GM13977 (cell line): ENCODE measurements at places on chromosomes 7 and 10.

DNA sequence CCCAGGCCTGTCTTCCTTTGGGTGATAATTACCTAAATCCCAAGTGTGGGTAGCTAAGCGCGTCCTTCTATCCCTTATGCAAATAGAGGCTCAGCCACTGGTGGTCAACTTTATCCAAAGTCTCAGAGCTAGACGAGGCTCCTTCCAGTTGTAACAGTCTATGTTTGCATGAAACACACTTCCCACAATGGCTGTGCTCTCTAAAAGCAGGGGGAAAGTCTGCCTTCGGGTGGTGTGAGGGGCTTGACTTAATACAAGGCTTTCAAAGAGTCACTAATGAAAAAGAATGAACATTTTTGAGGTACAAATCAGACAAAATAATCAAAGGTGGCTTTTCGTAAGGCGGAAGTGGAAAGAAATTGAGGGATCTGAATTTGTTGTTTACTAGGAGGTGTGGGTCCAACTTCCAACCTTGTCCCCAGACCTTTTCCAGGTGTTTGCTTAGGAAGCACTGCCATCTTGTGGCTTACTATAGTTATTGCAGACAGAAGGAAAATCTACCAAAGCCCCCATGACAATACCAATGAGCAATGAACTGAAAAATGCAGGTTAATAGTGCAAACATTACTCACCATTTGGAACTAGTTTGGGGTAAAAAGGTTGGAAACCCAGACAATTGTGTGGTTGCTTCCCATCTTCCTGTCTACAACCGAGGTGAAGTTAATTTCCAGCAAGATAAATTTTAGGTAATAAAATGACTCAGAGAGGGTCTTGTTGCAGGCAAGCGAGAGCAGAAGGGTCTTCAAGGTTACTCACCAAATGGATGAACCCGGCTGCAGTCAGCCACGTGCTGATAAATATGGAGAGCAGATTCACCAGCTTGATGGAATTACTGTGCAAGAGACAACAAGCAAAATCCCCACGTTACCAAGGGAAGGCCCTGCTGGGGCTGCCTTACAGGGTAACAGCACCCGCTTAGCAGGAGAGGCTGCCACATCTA lies 525.7 kb downstream of the KCNMA1 start:
- DNase-seq, result peak; percentile 56

DNA sequence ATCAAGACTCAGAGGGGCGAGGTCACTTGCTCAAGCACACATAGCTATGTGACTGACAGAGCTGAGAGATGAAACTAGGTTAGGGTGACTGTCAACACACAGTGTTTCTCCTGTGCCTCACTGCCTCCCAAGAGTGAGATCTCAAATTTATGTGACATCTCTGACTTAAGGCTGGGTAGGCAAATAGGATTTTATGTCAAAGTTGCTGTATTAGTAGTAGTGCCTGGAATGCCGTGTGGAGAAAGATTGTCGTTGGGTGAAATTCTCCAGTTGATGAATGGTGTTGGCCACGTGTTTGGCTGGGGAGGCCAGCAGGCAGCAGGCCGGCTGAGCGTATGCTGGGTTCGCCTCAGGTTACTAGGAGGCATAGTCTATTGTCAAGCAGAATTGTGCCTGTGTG lies 148.3 kb upstream of the BMPER start:
- no peak for DNase-seq

- no peak for DNase-seq
These were observed 59.3 kb upstream of the BMPER start for GRCh38 chr7:33845991-33846509.

DNA sequence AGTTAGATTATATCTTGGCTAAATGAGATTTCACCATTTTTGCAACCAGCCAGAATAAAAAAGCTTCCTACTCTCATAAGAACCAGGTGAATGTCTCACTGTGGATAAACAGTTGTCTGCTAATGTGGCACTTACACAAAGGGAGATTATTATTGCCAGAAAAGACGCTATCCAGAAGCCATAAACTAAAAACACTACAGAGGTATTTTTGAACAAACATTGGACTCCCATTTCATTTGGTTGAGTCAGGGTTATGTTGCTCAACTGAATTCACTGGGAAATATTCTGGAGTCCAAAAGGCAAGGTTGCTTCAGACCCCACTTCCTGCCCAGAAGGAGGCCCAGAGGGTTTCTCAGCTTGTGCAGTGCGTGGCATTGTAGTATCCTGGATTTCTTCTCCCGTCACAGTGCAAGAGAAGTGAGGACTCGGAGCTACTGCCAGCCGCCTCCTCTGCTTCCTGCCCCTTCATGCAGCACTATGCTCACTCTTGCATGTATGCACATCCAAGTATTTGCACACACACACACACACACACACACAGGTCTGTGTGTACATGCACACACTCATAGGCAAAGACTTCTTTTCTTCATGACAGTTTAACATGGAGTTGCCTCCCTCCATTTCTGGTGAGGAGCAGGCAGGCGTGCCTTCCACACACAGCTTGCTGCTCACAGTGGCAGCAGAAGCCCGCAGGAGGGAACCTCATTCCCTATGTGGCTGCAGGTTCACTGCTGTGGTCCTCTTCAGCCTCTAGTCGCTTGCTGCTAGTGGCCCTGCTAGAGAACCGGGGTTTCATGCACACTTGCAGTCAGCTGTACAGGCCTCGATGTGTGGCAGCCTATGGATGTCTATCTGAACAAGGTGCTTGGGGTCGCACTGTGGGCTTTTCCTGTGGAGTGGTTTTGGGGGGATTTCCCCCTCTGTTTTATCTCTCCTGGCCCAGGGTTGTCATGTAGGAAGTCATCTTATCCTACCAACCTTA lies 10.1 kb downstream of the DENND10 start:
- no peak for DNase-seq

GRCh38 chr10:3890602-3891352 lies 105.8 kb upstream of the KLF6 start:
- no peak for DNase-seq

- DNase-seq, result no peak
These were observed 61.3 kb downstream of the YKT6 start for GRCh38 chr7:44262031-44262430.

GRCh38 chr7:158613481-158613880 lies 25.9 kb upstream of the PTPRN2 start:
- DNase-seq, result peak; percentile 62

GRCh38 chr10:70542565-70542938 lies 60.0 kb downstream of the PRF1 start:
- no peak for DNase-seq

GRCh38 chr10:5442990-5443370 lies 30.6 kb downstream of the NET1 start:
- no peak for DNase-seq

GRCh38 chr7:38673795-38674194 lies 42.6 kb upstream of the AMPH start:
- DNase-seq, result no peak

- DNase-seq, result no peak
These were observed 164.9 kb downstream of the DGKI start for GRCh38 chr7:137681657-137682562.

DNA sequence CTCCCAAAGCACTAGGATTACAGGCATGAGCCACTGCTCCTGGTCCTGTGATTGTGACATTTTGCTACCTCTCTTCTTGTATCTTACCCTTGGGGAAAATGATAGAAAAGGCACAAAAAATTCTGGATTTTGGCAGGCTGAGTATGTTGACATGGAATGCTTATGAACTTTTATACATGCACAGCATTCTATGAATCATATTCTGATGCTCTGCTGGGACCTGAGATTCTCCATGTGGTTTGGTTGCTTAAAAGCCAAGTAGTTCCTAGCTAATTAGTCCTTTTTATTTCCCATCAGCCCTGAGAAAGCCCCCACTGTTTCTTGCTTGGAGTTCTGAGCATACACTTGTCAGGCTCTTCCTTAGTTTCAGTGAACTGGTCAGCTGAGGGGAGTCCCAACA lies 8.3 kb upstream of the KAZALD1 start:
- DNase-seq, result no peak

DNA sequence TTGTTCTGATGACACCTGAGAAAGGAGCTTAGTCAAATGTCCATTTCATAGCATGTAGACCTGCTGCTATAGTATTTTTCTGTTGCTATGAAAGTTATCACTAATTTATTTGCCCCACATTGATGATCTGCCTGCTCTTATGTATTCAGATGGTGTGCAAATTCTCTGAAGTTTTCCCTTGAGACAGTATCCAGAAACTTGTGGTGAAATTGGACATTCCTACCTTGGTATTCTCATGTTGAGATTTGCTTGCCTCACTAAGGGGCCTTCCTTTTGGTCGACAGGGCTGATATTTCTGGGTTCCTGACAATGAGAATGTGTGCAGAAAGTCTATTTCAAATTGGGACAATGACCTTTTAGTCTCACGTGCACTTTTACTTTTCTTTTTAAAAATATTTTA lies 253.2 kb upstream of the FZD8 start:
- DNase-seq, result no peak

DNA sequence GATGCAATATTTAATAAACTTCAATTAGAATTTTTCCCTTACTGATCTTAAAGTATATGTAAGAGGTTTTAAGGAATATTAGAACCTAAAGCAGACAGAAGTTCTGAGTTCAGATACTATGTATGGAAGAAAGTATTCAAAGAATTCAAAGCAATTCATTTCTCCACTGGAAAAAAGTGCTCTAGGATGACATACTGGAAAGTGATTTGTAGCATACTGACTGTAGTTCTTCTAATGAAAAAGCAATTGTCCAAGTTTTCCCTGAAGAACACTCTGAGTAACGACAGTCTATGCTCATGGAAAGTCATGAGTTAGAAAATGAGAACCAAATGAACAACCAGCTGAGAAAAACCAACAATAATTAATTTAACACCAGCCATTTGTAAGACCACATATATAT lies 180.8 kb upstream of the SLC26A5 start:
- no peak for DNase-seq

DNA sequence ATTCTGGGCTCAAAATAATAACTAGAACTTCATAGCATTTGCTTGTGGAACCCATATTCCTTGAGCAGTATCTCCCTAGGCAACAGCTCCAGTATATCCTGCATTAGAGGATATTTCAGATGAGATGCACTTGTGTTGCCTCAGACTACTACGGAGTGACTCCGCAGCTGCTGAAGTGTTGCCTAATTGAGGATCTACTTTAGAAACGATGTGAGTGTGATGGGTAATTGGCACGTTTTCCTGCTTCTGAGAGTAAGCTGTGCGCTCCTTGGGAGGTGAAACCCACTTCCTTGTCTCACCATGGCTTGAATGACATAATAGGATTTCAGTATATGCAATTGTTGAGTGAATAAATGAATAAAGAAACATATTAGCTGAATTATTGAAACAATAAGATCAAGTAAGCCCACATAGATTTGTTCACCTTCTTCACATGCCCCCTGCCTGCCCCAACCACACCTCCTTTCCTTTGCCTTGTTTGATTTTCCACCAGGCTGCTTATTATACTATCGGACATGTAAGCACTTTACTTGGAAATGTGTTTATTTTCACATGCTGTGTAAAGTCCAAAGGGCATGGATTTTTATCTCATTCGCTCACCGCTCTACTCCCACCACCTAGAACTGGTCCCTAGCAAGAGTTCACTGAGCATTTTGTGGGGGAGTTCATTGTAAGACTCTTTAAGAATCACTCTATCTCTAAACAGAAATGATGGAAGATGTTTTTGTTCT lies 303.8 kb downstream of the KCNMA1 start:
- DNase-seq, result no peak

DNA sequence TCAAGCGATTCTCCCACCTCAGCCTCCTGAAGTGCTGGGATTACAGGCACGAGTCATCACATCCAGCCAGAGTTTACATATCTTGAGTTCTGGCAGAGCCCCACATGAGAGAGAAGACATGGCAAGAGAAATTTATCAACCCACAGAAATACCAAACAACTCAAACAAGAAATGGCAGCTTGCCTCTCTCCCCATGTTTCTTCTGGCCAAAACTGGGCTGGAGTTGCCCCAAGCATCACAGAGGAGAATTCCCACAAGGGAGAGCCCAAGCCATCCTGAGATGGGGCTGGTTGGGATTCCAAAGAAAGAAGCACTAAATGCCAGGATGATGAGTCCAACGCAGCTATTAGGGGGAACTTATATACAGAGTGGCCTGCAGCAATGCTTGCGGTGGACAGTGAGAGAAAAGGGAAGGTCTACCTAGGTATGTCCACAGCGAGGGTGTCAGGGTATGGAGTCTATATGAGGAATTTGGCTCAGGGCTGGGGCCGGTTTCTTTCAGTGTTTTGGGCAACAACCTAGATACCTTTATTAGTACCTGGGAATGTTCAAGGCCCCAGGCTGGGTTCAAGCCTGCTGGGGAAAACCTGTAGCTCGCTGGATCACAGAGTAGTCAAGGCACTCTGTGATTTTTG lies 14.5 kb upstream of the PAX4 start:
- no peak for DNase-seq

GRCh38 chr10:122044713-122045112 lies 55.8 kb downstream of the TACC2 start:
- DNase-seq, result no peak
